ENCODE measurements at places on chromosomes 5 and 9.

GRCh38 chr9:124343533-124344290, 71.5 kb downstream of the PSMB7 start:
- DNase-seq: no peak

DNA sequence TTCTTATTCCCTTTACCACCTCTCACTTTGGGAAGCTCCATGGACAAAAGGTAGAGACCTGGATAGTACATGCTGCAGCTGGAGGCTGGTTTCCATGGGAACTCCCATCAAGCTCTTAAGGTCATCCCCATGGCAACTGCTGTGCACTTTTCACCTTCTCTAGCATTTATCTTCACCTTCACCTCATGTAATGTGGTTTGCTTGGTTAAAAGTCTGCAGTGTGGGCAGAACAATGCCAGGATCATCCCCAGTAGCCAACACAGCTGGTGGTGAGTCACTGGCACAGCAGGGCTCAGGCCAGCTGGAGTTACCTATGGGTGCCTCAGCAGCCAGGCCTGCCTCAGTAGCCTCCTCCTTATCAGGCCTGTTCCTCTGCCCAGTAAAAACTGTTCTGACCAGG, 210.5 kb downstream of the GRIA1 start:
- no peak for DNase-seq

DNA sequence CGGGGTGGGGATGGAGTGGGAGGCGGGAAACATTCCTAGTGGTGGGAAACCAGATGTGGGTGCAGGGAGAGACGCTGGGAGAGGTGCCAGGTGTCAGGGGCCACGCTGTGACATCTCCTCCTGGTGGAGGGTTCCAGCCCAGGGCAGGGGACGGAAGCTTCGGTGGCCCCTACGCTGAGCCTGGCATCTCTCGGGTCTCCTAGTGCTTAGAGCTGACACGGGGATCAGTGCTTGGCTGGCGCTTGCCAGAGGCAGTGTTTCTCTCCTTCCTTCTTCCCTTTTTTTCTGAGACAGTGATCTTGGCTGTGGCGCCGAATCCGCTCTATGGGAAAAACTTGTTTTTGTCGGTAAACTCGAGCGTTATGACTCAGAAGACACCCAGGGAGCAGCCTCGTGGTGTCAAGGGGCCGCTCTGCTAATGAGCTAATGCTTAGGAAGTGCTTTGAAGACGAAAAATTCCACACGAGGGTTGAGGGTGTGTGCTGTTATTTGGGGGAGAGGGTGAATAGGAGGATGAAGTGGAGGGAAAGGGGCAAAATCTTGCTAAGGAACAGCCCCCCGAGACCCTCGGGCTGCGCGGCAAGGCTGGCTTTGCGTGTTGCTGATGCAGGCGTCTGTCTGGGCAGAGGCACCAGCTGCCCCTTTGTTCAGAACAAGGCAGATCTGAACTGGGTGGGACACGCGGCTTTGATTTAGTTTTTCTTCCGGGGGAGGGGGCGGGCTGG, 20.4 kb upstream of the IER5L start:
- DNase-seq: peak; percentile 86

GRCh38 chr5:177325868-177326381, 14.2 kb upstream of the MXD3 start:
- DNase-seq: no peak

DNA sequence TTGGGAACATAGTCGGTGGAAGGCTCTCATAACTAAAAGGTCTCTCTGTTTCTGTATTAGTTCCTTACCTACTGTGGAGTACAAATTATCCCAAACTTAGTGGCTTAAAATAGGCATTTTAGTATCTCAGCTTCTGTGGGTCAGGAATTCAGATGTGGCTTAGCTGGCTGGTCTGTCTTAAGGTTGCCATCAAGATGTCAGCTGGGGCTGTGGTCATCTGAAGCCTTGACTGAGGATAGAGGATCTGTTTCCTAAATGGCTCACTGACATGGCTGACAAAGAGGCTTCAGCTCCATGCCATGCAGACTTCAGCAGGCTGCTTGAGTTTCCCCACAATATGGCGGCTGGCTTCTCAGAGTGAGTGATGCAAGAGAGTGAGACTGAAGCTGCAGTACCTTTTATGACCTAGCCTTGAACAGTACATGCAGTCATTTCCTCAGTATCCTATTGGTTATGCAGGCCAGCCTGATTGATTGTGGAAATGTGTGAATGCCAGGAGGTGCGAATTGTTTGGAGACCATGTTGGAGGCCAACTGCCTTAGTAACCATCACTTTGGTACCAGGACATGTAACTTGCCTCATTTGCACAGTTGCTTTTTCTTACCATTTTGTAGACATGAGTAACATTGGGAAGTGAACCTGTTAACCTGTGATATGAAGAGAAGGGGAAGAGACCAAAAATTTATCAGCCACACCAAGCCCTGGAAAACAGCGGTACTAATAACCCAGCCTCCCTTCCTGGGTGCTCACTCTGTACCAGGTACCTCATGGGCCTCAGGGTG, 152.8 kb upstream of the IER5L start:
- DNase-seq: peak; percentile 50

- DNase-seq: no peak
These were observed 80.1 kb downstream of the DAP start for GRCh38 chr5:10680876-10681481.

DNA sequence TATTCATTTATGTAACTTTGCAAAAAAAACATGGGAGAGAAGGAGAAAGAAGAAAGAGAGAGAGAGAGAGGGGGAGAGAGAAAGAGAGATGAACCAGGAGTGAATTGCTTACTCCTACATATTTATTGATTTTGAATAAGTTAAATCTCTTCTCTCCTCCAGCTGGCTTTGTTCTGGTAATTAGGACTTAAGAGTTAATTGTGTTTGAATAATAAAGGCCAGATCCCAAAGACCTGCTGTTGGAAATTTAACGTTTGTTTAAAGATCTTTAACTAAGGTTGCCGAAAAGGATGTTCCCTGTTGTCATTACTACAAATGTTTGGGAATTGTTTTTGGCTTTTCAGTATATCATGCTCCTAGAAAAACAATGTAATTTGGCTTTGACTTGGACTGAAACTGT, 473.0 kb downstream of the TUSC1 start:
- DNase-seq: no peak

GRCh38 chr5:100771181-100771580, 131.9 kb downstream of the ST8SIA4 start:
- no peak for DNase-seq
